ENCODE measurements at places on chromosomes 7 and 10.

DNA sequence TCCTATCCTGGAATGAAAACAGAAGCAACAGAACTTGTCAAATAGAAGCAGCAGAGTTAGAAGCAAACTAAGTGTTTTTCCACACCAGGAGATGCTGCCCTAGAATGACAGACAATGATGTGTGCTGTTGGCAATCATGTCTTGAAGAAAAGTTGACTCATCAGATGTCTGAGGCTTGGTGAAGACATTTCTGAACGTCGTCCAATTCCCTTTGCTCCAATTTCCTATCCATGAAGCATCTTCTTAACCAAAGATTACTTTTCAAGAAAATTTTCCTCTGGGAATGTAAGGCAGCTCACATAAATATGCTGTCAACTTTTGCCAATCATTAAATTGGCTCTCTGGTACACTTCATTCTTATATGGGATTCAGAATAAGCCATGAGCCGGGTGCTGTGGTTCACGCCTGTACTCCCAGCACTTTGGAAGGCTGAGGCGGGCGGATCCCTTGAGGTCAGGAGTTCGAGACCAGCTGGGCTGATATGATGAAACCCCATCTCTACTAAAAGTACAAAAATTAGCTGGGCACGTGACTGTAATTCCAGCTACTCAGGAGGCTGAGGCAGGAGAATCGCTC, 34.6 kb downstream of the MALSU1 start:
- no peak for DNase-seq

DNA sequence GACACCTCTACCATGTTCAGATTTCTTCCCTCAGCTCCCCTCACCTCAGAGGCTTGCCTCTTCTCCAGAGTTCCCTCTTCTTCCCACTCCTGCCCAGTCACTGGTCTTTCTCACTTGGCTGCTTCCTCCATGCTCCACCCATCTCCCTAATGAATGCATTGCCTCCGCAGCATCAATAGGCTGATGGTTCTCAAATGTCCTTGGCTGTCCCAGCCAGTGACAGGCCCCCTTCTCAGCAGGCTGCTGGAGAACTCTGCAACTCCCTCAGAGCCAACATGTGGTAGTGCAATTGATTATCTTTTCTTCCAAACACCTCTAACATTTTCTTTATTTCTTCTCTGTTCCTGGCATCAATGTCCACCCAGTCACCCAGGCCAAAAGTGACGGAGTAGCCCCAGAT, 218.2 kb downstream of the RELN start:
- no peak for DNase-seq

GRCh38 chr7:92924800-92925199, 88.4 kb upstream of the CDK6 start:
- DNase-seq, result no peak

DNA sequence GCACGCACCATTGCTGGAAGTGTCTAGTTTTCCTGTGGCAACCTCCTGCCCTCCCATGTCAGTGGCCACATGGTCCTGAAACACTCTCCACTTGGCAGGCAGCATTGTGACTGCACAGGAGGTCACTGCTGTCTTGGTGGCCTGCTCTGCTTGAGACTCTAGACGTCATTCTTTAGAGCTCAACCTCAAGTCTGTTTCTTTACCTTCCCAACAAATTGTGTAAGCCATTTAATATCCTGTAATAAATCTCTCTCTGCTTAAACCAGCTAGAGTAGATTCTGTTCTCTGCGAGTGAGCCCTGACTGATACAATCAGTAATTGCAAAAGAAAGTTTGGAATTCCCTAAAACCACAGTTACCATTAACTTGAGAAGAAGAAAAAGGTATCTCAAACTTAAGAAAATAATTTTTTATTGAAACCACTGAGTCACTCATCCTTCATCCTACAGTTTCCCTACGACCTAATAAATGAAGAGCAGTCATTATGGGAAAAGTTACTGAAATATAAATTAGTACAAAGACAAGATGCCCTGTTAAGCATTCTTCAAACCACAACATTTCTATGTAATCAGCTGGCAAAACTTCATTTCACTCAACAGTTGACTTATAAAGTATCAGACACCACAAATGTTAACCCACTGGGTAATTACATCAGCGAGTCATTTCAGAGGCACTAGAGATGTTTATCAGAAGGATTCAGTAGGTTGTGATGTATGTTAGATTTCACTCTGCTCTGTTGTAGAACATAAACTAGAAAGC, 18.0 kb downstream of the SLC25A13 start:
- no peak for DNase-seq

- DNase-seq, result no peak
Observed at GRCh38 chr7:31860925-31861324, 173.9 kb downstream of the PPP1R17 start.

- DNase-seq, result no peak
Observed at GRCh38 chr10:114868870-114869519, 47.4 kb downstream of the FHIP2A start.

GRCh38 chr10:4671451-4672145, 154.4 kb upstream of the AKR1E2 start:
- DNase-seq, result no peak

DNA sequence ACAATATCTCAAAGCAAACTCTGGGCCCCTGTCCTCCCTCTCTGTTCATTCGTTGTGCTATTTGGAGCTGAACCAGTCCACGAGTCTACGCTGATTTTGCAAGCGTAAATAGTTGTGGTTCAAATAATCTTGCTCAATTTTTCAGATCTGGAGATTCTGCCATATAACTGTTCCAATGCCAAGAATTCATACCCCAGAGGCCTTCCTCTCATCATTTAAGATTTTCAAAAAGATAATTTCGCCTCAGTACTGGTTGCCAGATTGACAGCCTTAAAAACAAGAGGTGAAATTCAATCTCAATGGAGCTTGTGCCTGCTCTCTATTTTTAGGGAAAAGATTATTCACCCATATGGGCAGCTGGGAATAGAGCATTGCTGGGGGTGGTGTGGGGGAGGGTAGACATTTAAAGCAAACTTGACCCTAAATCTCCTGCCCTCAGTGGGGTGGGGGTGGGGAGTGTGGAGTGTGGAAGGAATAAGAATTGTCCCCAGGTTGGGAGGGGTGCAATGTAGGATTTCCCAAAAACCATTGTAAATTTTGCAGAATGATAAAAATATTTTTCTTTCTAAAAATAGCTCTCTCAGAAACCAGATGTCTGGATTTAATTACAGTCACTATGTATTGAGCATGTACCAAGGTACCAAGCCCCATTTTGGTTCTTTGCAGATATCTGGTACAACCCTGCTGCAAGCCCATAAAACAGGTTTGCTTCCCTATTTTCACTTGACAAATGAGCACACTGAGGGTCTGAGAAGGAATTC, 104.7 kb upstream of the EEPD1 start:
- DNase-seq, result no peak

DNA sequence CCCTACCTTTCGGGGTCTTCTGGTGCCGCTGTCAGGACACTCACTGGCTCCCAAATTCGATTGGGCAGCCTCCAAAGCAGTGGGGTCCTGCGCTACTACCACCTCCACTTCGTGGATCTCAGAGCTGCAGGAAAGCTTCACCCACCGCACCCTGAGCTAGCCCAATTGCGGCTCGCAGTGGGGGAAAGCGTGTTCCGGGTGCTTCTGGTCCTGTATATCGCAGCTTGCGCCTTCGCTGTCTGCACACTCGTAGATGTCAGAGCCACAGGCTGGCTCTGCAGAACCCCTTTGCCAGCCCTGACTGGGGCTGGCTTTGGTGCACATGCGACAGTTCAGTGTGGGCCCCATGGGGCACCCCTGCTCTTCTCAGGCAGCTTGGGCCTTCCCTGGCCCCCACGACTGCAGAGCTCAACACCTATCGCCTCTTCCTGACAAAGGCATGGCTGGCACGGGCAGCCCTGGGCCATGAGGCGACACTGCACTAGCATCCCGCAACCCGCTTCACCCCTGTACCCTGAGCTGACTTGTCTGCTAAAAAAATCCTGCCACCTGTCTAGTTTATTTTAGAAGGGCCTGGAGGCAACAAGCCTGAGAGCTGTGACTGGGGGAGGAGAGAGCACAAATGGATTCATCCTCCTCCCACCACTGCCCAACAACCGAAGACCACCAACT, 78.7 kb upstream of the ABI1 start:
- DNase-seq, result no peak

DNA sequence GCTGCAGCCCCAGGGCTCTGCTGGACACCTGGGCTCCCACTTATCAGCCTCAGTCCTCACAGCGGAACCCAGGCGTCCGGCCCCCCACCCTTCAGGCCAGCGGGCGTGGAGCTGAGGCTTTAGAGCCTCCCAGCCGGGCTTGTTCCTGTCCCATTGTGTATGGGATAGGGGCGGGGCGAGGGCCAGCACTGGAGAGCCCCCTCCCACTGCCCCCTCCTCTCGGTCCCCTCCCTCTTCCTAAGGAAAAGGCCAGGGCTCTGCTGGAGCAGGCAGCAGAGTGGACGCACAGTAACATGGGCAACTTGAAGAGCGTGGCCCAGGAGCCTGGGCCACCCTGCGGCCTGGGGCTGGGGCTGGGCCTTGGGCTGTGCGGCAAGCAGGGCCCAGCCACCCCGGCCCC, 2.7 kb downstream of the NOS3 start:
- DNase-seq, result no peak

DNA sequence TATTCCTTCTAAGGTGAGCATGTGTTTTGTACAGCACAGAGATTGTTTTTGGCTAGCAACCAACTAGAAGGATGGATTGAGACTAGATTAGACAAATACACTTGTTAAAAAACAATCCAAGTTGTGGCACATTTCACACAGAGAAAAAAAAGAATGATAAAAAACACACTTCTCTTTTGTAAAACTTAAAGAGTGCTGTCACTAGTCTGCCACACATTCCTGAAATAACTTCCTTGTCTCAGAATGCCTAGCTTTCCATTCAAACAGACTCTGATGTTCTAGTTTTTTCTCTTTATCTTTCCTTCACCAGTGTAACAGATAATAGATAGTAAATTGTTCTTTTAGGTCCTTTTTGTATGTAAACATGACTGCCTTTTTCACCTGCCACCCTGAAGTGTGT, 11.4 kb downstream of the DLD start:
- no peak for DNase-seq

DNA sequence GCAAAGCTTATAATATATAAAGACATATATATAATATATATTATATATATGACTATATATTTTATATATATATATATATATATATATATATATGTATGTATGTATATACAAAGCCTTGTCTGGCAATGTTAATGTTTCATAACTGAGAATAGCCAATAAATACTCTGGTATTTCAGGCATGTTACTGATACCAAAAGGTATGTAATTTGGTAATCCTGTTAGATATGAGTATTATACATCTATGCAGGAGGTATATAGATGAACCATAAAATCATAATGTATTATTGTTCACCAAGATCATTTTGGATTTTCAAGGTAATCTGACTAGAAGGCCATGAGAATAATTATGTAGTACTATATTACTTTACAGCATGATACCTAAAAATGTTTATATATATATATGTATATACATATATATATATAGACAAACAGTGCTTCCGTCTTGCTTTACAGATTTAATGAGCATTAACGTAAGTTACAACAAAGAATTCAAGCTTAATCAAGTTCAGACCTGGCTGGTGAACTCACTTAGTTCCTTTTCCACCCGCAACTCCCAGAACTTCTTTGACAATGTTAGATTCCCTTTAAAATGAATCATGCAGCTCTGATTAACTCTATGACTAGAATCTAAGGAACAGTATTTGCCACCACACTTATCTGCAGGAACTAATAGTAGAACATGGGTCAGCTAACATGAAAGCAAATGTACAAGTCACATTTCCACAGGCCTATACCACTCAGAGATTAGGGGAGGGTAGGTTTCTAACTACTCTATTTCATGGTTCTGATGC, 82.7 kb downstream of the SLC25A13 start:
- no peak for DNase-seq

DNA sequence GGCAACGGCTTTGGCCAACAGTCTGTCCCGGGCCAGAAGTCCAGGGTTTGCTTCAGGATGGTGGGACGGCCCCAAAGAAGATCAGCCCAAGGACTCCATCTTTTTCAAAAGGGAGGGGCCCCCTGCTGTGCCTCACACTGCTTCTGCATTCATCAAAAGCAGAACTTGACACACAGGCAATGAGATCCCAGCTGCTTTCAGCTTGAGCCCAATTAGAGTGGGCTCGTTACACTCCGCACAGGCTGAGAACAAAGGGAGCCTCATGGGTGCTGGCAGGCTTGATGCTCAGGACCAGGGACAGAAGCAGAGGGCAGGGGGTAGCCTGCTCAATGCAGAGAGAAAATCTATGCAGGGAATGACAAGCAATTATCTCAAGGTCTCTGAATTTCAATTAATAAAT, 45.5 kb downstream of the VOPP1 start:
- DNase-seq, result no peak

DNA sequence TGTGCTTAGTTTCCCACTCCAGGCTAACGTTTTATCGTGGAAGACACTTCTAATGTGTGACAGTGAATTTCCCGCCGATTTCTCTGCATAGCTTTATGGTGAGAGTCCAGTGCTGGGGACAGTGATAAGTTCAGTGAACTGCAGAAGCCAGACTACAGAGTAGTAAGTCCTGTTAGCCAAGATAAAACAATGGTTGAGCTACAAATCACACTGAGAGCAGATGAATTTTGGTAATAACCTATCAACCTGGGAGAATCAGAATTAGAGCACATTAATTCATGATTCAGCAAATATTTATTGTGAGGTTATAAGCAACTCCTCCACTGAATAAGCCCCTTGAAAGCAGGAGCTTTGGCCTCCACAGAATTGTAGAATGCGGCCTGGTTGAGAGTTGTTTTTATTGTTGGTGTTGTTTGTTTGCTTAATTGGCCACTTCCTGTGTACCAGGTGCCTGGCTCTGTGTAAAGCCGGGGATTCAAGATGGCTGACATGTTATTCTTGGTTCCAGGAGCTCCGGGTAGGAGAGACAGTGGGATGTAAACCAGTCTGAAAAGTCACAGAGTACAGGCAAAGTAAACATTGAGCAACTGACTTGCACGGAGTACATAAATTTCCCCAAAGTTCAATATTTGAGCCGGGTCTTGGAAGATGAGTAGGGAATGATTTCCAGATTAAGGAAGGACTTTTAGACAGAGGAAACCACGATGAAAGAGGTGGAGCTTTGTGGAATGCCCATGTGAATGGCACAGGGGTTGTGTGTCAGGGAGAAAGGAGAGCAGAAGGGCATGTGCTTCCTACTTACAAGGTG, 112.7 kb downstream of the SNX10 start:
- no peak for DNase-seq

GRCh38 chr10:94193466-94193924, 169.2 kb downstream of the NOC3L start:
- DNase-seq, result no peak

DNA sequence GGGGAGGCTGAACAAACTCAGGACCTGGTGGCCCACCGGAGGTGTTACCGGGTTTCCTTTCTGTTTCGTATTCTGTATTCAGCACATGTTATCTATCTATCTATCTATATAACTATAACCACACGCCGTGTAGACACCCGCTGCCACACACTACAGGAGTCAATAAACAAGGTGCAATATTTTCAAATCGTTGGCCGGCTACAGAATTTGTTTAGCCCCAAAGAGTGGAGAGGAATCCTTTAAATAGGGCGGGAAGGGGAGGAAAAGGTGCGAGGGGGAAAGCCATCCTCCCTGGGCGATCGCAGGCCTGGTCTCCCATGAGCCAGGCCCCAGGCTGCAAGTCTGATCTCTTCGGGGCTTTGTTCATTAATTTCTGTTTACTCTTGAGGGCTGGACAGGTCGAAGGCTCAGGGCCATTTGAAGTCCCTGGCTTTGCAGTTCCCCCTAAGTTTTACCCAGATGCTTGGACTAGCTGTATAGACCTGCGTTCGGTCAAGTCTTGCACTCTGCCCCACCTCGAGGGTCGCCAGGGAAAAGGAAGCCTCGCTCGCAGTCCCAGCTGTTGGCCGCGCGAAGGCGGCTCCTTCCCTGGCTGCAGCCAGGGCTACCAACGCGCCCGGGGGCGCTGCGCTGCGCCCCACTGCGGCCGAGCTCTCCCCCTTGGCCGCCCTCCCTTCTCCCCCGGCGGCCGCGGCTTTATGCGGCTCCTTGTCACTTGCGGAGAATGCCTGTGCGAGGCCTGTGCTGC, 3.8 kb downstream of the NKX2-3 start:
- DNase-seq, result no peak

Data from CD8-positive, alpha-beta T cell (primary cell).